EL (cell line): ENCODE measurements at places on chromosomes 3 and 15.

DNA sequence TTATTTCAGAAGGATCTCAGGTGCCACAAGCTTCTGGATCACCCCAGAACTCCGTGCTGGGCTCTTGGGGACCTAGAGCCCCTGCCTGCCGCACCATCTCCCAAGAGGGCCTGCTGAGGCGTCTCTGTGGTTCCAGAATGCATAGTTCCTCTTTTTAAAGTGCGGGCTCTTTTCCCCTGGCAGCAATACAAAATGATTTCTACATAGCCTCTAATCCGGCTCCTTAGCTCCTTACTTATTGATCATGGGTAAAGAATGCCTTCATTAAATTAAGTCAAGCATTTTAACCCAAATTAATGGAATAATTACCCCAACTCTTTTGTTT, 121.9 kb downstream of the ATP10A start:
- no peak for DNase-seq

DNA sequence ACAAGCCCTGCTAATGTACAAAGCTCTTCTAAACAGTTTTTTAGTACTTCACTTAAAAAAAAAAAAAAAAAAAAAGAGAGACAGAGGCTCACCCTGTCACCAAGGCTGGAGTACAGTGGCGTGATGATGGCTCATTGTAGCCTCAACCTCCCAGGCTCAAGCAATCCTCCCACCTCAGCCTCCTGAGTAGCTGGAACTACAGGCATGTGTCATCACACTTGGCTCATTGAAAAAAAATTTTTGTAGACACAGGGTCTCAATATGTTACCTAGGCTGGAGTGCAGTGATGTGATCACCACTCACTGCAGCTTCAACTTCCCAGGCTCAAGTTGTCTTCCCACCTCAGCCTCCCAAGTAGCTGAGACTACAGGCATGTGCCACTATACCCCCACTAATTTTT, 47.6 kb upstream of the HEG1 start:
- DNase-seq = no peak

GRCh38 chr15:32838820-32839219, 121.0 kb downstream of the GREM1 start:
- peak; percentile 94 for DNase-seq

GRCh38 chr15:25783607-25784540, 79.3 kb downstream of the ATP10A start:
- DNase-seq = peak; percentile 49

- DNase-seq = no peak
These were observed 79.1 kb upstream of the TUSC7 start for GRCh38 chr3:116630494-116630893.

- no peak for DNase-seq
These were observed 52.1 kb upstream of the ATP11B start for GRCh38 chr3:182741214-182741613.

- DNase-seq = no peak
These were observed 286.7 kb downstream of the SHOX2 start for GRCh38 chr3:157819270-157820156.

- no peak for DNase-seq
These were observed 1.9 kb upstream of the MEX3B start for GRCh38 chr15:82047453-82048400.
